NCI-H1092 (cell line): ENCODE measurements at places on chromosomes 6 and 20.

GRCh38 chr20:2652724-2653555 lies 508 bp downstream of the NOP56 start:
- peak; percentile 55 for DNase-seq

DNA sequence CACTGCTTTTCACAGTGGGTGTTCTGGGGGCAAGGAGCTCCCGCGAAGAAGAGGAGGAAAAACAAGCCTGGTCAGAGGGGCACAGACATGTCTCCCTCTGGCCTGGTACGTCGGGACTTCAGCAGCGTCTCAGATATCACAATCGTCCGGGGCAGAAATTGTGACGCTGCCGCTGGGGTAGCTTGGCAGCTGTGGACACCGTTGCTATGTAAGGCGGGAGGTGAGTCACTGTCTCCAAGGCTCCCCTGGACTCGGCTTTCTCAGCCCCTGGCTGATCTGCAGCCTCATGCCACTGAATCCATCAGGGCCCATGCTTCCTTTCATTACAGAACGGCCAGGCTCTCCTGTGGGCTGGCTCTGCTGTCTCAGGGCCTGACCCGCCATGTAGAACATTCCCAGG lies 98.7 kb downstream of the SULF2 start:
- no peak for DNase-seq

GRCh38 chr6:12034349-12034748 lies 22.2 kb downstream of the HIVEP1 start:
- DNase-seq: no peak

DNA sequence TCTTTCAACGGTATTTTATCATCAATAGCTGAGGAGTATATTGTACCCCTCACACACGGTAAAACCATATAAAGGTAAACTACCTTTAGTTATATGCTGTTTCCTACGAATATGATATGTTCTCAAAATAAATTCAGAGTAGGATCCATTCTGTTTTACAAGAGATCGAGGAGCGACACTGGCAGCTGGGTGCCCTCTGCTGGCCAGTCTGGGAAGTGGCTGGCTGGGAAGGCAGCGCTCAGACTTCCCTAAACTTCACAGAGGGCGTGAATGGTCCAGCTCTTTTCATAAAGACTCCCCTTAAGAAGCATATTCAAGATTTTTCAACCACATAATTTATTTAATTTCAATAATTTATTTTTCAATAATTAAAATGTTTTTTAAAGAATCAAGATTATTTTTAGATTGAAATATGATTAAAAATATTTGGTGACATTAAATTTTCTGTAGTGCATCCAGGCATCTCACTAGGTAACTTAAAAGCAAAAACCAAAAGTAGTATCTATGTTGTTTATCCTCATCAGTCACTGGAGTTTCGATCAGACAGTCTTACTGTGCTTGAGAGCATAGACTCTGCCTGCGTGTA lies 187.5 kb upstream of the PDE10A start:
- DNase-seq: peak; percentile 55

DNA sequence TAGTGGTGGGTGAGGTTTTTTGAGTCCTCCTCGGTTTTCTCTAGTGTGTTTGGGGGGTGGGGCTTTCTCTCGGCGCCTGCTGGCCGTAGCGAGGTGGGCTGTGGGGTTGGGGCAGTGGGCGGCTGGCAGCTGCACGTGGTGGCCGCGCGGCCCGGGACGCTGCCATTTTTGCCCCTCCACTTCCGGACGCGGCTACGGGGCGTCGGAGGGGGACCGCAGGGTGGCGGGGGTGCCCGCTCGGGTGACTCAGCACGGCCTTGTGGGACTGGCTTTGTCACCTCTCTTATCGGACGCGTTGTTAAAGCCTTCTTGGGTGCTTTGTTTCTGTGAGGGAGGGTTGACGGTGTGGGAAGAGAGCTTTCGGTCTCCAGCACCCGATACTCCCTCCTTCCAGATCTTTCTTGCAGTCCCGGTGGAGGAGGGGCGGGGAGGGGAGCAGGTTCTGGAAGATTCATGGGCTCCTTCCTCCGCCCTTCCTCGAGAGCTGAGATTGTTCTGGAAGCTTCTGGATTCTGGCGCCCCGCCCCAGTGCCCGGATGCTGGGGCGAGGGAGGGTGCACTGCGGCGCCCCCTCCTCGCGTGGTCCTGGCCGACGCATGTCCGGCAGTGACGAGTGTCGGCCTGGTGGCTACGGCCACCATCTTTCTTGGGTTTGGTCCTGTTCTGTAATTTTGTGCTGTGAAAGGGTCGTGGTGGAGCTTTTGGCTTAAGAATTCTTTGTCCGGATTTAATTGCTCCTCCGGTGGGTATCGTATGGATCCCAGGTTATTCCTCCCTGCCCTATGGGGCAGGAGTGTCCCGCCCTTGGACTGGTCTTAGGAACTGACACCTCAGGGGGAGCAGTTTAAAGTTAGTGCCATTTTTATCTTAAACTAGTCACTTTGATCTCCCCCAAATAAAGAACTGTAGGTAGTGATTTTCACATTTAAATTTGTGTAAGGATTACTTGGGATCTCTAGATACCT lies 719 bp downstream of the HSP90AB1 start:
- DNase-seq: peak; percentile 55

- no peak for DNase-seq
These were observed 17.3 kb downstream of the STX7 start for GRCh38 chr6:132495604-132496079.

DNA sequence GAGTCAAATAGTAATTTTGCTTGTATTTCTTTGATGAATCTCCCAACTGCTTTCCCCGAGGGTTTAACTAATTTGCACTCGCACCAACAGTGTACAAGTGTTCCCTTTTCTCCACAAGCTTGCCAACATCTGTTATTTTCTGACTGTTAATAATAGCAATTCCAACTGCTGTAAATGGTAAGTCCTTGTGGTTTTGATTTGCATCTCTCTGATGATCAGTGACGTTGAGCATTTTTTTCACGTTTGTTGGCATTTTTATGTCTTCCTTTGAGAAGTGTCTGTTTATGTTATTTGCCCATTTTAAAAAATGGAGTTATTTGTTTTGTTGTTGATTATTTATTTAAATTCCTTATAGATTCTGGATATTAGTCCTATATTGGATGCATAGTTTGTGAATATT lies 399.8 kb upstream of the MAN1A1 start:
- DNase-seq: no peak

DNA sequence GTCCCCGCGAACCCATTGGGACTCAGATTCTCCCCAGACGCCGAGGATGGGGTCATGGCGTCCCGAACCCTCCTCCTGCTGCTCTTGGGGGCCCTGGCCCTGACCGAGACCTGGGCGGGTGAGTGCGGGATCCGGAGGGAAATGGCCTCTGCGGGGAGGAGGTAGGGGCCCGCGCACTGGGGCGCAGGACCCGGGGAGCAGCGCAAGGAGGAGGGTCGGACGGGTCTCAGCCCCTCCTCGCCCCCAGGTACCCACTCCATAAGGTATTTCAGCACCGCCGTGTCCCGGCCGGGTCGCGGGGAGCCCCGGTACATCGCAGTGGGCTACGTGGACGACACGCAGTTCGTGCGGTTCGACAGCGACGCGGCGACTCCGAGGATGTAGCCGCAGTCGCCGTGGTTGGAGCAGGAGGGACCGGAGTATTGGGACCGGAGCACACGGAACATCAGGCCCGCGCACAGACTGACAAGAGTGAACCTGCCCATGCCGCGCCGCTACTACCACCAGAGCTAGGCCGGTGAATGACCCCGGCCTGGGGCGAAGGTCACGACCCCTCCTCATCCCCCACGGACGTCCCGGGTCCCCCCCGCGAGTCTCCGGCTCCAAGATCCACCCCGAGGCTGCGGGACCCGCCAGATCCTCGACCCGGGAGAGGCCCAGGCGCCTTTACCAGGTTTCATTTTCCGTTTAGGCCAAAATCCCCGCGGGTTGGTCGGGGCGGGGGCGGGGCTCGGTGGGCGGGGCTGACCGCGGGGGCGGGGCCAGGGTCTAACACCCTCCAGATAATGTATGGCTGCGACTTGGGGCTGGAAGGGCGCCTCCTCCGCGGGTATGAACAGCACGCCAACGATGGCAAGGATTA lies 15.7 kb upstream of the HLA-A start:
- no peak for DNase-seq

- DNase-seq: no peak
These were observed 589.2 kb downstream of the PHF3 start for GRCh38 chr6:64224819-64225218.

GRCh38 chr6:122153557-122153956 lies 245.9 kb upstream of the HSF2 start:
- no peak for DNase-seq

- DNase-seq: no peak
These were observed 14.2 kb downstream of the STMND1 start for GRCh38 chr6:17116117-17116440.

- peak; percentile 6 for DNase-seq
These were observed at the start of gene SLC35D3 for GRCh38 chr6:136921936-136922684. Gene SLC35D3, plus strand, starts transcription at chr6:136922301. Its CDS starts 128 bp downstream, at chr6:136922429.

- no peak for DNase-seq
These were observed 31.7 kb upstream of the SPAG4 start for GRCh38 chr20:35583636-35584560.
